ENCODE measurements at places on chromosomes 16 and 17.

GRCh38 chr17:71149607-71150006 lies 971.2 kb upstream of the SOX9 start:
- no peak for DNase-seq

- DNase-seq = no peak
Observed at GRCh38 chr17:19330271-19330670, 32.3 kb downstream of the B9D1 start.

DNA sequence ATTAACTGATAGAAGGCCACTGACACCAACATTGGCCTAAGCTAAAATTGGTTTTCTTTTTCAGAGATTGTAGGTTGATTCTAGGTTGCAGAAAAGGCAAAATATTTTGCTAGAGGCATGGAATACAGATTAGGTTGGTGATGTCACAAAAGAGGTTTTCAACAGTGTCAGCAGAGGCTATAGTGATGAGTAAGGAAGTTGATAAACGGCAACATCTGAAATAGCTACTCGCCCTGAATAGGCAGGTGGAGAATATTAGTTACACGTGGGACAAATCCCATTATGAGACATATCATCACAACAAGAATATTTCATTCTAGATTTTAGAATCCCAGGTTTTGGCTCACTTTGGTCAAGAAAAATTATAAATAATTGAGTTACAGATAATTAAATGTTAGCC lies 1.5 kb upstream of the TOM1L1 start:
- DNase-seq = no peak

GRCh38 chr17:15048381-15048780 lies 216.7 kb downstream of the PMP22 start:
- DNase-seq = no peak

- DNase-seq = no peak
Observed at GRCh38 chr16:87333101-87333500, 15.9 kb upstream of the C16orf95 start.

GRCh38 chr17:82318169-82318498 lies 726 bp upstream of the CD7 start:
- DNase-seq = no peak

DNA sequence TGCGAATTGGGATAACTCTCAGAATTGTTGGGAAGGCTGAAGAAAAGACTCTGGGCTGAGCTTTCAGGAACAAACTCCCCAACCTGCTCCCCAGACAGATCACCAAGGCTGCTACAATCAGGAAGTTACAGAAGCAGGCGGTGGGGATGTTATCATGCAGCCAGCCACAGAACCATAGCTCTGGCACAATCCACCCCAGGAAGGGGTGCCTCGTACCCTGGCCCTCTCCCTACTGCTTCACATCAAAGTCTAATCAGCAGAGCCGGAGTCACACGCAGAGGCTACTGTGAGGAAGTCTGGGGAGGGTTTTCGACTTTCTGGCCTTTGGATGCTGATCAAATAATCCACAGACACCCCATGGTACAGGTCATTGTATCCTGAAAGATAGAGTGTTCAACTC lies 86.8 kb downstream of the NTN1 start:
- no peak for DNase-seq

DNA sequence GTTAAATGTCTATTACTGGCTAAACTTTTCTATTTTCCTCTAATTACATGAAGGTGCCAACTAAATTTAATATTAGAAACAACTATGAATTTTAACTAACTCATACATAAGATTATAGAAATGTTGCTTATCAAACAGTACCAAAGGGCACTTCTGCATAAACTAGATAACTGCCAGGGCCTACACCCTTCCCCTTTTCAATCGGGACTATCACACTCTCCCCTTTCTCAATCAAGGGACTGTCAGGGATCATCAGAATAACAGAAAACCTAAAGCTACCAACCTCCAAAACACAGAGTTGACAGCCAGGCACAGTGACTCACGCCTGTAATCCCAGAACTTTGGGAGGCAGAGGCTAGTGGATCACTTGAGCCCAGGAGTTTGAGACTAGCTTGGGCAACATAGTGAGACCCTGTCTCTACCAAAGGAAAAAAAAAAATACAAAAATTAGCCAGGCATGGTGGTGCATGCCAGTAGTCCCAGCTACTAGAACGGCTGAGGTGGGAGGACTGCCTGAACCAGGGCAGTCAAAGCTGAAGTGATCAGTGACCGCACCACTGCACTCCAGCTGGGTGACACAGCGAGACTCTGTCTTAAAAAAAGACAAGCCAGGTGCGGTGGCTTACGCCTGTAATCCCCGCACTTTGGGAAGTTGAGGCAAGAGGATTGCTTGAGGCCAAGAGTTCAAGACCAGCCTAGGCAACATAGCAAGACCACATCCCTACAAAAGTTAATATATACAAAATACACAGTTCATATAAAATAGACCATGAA lies 3.2 kb upstream of the PHLPP2 start:
- DNase-seq = no peak

GRCh38 chr16:77271532-77272426 lies 72.6 kb downstream of the SYCE1L start:
- no peak for DNase-seq

- DNase-seq = no peak
Observed at GRCh38 chr16:10086620-10087019, 95.6 kb downstream of the GRIN2A start.
